Activated T-helper 1 cell treated with anti-CD3 and anti-CD28 coated beads, Interleukin-2, amount 50 U/mL, for 16 hours (primary cell): ENCODE measurements at places on chromosomes 2 and 18.

GRCh38 chr18:79472176-79472575, 76.4 kb downstream of the NFATC1 start:
- no peak for DNase-seq

DNA sequence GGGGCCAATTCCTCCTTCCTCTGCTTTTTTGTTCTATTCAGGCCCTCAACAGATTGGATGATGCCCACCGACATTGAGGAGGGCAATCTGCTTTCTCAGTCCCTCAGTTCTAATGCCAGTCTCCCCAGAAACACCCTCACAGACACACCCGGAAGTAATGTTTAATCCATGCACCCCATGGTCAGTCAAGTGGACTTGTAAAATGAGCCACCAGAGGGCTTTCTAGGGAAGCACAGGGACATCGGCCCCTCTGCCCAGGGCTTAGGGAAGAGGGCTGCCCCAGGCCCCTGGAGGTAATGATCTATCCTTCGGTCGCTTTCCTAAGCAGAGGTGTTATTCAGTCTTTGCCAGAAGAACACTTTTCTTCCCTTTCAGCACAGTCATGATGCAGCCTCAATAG, 107.4 kb downstream of the PDCL3 start:
- no peak for DNase-seq

GRCh38 chr18:77066101-77066500, 66.5 kb downstream of the MBP start:
- DNase-seq = no peak

GRCh38 chr2:111883661-111884591, at the start of gene ANAPC1:
Gene ANAPC1 (minus strand): TSS chr2:111884193. CDS start chr2:111880825, 3,368 bp downstream.
- peak; percentile 78 for DNase-seq

DNA sequence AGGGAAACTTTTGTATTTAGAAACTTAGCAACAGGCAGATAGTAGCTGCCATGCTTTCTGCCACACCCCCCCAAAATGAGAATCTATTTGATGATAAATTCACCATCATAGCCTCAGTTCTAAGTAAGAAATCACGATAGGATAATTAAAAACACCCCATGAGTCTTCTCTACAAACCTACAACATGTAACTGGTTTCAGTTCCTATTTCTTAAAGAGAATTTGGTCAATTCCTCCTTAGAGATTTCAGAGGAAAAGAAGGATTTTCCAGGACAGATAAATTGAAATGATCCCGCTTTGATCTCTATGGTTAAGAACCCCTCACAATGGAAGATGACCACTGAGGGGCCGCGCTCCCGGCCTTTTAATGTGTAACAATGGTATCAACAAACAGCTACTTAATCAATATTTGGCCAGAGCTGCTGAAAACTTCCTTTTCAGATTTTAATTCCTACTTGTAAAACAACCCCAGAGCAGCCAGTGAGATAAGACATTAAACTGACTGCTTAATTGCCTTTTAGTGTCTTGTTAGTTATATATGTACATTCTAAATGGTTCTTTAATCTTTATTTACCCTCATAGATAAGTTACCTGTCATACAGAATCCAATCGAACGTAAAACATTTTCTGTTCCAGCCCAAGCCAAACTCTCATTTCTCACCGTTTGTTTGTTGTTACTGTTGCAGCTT, 10.1 kb downstream of the PAX3 start:
- no peak for DNase-seq

- no peak for DNase-seq
Observed at GRCh38 chr2:230410861-230411569, 5.0 kb upstream of the SP100 start.

DNA sequence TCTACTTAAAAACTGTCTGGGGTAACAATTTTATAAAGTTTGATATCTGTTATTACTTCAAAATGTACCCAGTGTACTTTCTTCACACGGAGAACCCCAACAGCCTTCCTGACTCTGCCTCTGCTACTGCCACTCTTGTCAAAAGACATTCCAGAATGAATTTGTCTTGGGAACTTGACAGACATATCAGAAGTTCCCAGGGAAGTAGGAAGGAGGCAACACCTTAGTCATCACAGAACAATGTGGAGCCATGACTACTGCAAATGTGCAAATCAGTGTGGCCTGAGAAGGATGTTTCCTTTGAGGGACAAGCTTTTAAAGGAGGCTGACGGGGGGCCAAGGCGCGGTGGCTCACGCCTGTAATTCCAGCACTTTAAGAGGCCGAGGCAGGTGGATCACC, 133.8 kb upstream of the RNF152 start:
- no peak for DNase-seq

DNA sequence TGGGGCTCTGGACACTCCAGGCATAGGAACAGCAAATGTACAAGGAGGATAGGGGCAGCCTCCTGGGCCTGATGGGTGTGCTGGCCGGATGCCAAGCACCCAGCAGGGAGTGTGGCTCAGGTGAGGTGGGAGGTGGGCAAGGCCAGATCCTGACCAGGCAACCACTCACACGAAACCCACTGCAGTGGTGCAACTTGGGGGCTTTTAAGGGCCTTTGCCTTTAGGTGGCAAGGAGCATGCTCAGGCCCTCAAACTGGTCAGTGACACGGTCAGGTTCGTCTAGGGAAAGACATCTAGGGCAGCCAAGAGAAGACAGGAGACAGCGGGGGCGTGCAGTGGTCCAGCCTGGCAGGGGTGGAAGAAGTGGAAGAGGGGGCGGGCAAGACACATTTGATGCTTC, 18.4 kb upstream of the TEX51 start:
- no peak for DNase-seq

GRCh38 chr2:11514904-11515303, 18.9 kb upstream of the GREB1 start:
- no peak for DNase-seq

- DNase-seq = no peak
Observed at GRCh38 chr18:10252952-10253705, 201.3 kb upstream of the APCDD1 start.

- no peak for DNase-seq
Observed at GRCh38 chr18:22311301-22311700, 106.4 kb downstream of the CTAGE1 start.

GRCh38 chr2:9712263-9712662, 81.5 kb upstream of the YWHAQ start:
- DNase-seq = no peak

GRCh38 chr2:127715778-127716449, 14.6 kb downstream of the SFT2D3 start:
- DNase-seq = no peak

- no peak for DNase-seq
Observed at GRCh38 chr2:26344581-26345282, 1.2 kb upstream of the SELENOI start.

DNA sequence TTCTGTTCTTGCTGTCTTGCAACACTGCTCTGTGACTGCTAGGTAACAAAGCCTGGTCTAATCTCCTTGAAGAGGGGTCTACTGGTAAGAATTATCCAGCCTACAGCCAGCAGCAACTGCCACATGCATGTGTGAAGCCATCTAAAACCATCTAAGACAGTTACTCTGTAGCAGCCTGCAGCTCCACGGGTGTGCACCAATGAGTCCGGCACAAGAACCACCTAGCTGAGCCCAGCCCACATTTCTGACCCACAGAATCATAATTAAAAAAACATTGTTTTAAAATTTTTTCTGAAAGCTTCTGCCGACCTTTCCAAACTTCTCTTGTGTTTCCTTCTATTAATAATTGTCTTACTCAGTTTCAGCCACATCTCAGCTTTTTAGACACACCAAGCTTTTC, 102.8 kb downstream of the ZNF385B start:
- no peak for DNase-seq

GRCh38 chr2:188956961-188957360, 17.2 kb upstream of the COL3A1 start:
- DNase-seq = no peak
